Foreskin fibroblast (primary cell): ENCODE measurements at places on chromosomes 16 and 17.
A peak's percentile ranks its signal among the peaks of the same experiment; 100 is the strongest.

DNA sequence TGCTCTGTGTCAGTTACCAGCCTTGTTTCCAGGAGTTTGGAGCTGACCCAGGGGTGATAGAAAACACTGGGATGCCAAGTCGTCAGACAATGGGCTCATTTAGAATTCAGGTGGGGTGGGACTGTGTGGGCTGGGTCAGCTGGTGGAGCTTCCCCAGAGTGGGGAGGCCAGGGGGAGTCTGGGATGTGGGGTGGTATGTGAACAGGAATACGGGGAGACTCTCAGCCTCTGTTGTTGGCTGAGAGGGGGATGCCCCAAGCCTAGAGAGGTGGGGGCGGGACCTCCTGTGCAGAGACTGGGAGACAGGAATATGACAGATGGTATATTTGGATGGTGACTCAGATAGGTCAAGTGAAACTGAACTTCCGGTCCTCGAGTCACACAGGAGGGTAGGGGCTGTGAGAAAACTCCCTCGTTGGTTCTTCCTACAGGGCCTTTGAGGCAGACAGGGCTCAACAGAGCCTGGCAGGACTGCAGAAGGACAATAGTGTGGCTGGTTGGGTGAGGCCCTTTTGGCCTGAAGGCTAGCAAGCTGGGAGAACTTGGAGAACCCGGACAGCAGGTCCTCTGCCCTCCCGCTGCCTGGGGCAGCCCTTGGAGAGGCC, 23.7 kb downstream of the CDH1 start:
- DNase-seq, result no peak

DNA sequence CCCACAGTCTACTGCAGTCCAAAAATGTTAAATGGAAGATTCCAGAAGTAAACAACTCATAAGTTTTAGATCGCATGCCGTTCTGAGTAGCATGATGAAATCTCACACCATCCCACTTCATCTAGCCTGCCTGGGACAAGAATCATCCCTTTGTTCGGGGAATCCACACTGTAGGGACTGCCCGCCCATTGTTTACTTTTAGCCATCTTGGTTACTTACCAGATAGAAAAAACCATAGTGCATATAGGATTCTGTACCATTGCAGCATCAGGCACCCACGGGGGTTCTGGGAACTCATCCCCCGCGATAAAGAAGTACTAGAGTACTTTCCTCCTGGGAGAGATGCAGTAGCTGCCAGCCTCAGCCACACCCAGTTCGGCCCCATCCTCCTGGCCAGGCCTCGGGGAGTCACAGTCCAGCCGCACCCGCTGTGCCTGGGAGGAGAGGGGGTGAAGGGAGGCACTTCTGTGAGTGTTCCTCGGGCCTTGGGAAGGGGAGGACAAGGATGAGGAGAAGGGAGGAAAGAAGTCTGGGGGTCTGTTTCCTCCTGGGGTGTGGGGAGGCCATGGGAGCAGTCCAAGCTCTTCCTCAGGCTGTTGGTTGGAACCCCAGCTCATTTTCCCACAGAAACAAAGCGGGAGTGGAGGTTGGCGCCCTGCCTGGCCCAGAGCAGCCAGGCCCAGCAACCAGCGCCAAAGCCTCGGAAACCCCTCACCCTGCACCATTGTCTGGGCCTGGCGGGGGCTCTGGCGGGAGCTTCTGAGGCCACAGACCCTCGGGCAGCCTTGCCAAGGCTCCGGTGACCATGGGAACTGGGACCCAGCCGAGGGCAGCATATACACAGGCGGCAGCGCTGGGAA, 8.9 kb downstream of the TRIM47 start:
- peak; percentile 58 for DNase-seq

DNA sequence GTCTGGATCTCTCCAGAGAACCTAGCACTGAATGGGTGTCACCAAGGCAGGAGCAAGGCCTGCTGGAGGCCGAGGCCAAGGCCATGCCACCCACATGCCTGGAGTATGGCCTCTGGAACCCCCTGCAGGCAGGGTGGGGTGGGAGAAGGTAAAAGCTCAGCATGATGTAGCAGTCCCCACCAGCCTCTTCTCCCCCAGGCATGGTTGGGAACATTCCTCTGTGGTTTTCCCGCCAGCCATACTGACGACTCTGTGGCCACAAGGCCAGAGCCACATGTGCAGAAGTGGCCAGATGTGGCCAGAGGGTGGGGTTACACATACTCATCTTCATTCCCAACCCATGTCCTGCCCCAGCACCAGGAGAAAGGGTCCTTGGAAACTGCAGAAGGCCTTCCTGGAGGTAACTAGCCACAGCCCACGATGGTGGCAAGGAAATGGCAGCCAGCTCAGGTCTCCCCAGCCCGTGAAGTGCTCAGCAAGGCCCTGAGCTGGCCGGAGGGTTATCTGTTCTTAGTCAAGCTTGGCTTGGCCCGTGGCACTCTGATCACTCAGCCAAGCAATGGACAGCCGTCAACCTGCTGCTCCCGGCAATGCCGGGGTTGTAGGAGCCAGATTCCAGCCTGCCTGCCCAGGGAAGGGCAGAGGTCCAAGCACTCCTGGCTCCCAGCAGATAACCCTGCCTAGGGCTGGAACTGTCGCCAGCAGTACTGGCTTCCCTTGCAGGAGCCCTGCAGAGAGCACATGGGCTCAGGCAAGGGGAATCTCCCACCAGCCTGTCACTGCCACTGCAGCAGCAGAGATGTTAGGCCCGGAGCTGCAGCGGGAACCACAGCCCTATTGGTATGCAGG, 26.1 kb downstream of the HDAC5 start:
- DNase-seq, result peak; percentile 73

DNA sequence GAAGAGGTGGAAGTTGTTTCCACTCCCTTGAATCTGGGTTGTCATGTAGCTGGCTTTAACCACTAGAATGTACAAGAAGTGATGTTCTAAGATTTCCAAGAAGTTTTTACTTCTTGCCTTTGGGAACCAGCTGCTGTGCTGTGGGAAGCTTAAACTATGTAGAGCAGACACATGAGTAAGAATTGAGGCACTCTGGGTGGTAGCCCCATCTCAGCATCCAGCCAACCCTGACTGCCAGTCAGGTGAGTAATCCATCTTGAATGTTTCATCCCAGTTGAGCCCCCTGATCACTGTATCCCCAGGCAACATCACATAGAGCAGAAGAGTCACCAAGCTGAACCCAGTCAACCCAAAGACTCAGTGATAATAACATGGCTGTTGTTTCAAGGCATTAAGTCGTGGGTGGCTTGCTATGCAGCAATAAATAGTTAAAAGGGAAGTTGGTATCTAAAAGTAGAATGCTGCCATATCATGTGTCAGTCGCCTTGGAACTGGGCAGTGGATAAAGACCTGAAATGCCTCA, 62.8 kb upstream of the GPR139 start:
- DNase-seq, result no peak

DNA sequence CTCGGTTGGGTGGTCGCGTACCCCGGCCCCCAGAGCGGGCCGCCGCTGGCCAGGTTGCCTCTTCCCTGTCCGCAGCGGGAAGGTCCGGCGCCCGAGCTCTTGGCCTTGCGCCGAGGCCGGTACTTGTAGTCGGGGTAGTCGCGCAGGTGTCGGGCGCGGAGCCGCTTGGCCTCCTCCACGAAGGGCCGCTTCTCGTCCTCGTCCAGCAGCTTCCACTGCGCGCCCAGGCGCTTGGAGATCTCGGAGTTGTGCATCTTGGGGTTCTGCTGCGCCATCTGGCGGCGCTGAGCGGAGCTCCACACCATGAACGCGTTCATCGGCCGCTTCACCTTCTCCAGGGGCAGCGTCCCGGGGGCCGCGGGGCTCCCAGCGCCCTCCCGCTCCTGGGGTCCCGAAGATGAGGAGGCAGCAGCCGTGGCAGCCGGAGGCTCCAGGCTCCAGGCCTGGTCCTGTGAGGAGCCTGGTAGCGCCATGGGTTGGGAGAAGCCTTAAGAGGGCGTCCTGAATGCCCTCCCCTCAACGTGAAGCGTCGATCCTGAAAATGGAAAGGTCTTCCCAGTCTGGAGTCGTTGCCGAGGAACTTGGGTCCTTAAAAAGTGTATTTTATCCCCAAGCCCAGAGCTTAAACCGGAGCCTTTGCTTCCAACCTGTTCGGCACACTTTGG, 558 bp downstream of the SOX15 start:
- peak; percentile 96 for DNase-seq

- DNase-seq, result no peak
Measured at GRCh38 chr16:76976101-76976500, 214.9 kb upstream of the MON1B start.

GRCh38 chr16:68548947-68549346, 9.9 kb downstream of the ZFP90 start:
- DNase-seq, result no peak

DNA sequence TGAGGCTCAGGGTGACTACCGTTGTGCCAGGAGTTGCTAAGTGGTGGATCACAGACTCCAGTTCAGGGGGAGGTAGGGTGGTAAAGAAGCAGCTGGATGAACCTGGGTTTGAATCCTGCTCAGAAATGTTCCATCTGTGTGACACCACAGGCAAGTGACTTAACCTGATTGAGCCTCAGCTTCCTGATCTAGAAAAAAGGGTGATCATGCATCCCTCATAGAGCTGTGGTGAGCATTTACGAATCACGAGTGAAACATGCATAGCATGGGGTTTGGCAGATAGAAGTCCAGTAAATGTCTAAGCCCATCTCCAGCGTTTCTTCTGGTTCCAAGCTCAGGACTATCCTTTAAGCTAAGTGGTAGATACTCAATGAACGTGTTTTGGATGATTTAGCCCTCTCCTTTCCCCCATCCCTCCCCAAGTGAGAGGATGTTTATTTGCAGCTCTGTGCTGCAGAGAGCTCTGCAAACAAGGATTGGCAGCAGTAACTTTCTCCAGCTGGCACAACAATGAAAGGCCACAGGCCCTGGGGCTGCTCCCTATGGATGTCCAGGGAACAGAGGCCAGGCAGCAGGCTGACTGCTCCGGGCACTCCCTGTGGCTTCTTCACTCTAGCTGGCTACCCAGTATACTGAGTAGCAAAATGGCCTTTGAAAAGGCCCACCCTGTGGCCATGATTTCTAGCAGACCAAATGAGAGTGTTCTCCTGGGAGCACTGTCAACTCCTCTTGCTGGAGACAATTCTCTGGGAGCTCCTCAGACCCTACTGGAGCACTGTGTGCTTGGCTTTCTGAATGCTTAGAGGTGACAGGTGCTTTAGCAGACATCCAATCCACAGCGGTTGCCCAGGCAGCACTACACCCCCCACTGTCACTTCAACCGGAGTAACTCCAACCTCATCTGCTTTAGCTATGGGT, 21.3 kb downstream of the CA4 start:
- DNase-seq, result peak; percentile 70

DNA sequence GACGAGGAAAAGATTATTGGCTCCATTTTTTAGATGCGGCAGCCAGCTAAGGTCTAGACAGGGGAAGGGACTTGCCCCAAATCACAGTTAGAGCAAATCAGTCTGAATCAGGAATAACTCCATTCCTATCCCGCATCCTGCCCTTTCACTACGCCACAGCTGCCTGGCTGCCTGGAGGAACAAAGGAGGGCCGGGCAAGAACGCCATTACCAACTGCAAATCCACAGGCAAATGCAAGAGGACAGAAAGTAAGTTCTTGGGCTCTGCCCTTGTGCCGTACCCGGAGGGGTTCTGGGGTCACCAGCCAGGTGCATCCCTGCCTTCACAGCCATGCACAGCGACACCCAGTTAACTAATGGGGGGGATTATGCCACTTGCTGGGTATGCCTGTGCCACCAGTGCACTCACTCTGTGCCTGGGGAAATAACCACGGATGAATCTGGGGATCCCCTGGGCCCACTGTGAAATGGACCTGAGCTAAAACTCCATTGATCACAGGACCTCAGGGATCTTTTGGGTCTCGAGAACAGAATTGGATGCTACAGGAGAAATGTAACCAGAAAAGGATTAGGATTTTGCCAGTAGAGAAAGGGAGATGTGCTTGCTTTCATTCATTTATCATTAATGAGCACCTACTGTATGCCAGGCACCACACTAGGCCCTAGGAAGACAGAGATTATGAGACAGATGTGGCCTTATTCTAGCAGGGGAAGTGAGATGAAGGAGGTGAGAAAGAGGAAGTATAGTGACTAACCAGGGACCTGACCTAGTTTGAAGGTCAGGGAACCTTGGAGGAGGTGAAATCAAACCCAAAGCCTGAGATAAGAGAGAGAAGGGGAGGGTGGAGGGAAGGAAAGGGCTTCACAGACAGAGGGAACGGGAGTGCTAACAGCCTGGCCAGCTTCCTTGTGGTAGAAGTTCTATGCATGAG, 17.7 kb downstream of the BCL7C start:
- DNase-seq, result no peak

GRCh38 chr16:26015776-26016175, 324.0 kb downstream of the HS3ST4 start:
- DNase-seq, result no peak

- DNase-seq, result no peak
Measured at GRCh38 chr17:6023036-6023831, 46.9 kb upstream of the WSCD1 start.

- DNase-seq, result no peak
Measured at GRCh38 chr17:32917081-32917480, 10.9 kb upstream of the TMEM98 start.

DNA sequence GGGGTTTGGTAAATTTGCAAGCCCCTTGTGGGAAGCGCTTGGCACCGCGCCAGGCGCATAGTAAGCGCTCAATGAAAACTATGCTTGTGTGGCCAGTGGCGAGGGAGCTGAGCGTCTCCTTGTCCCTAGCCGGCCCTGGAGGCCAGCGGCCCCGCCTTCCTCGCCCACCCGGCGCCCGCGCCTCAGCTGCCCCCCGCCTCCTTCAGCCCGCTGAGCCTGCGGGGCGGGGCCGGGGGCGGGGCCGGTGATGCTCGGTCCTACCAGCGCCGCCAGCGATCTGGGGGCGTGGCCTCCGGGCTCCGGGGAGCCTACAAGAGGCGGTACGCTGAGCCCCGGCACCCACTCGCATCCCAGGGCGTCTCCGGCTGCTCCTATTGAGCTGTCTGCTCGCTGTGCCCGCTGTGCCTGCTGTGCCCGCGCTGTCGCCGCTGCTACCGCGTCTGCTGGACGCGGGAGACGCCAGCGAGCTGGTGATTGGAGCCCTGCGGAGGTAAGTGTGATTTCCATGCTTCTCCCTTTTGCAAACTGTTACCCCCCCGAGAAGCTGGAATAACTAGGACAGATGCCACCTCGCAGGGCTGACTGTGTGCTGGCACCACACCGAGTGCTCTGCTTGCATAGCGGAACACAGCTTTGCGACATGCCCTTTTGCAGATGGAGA, at the start of gene CRISPLD2:
Gene CRISPLD2 (plus strand): TSS at position 342 of the 661 bp plus-strand sequence. CDS start 18,511 bp downstream, outside the sequence.
- DNase-seq, result peak; percentile 85

DNA sequence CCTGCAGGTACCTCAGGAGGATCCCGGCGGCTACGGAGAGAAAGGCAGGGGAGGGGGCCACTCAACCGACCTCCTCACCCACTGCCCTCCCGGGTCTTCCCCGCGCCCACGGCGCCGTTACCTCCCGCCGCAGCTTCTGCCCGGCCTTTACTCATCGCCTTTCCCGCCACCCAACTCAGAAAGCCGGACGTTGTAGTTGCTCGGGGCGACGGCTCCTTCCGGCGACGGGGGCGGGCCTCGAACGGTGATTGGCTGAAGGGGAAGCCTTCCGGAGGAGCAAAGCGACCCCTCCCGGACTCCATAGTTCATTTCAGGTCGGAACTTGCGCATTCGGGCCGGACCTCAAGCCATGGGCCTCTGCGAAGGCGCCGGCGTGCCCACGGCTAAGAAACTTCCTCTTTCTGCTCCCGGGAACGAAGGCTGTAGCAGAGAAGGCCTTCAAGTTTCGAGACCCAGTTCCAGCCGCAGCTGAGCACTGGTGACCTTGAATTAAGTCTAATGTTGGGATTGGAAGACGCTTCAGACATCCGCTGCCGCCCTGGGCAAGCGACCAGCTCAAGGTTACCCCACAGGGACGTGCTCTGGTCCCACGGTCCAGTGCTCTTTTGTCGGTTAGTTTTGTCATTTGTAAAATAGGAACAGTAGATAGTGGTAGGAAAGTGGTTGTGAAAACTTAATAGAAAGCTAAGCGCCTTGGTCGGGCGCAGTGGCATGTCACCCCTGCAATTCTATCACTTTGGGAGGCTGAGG, at the start of gene PSMC3IP:
Gene PSMC3IP (minus strand): TSS at position 198 of the 750 bp plus-strand sequence. CDS start 43 bp downstream, at position 155.
- peak; percentile 93 for DNase-seq
